ENCODE measurements at places on chromosomes 7 and 10. TPM values are rescaled to one million over a fixed set of nuclear protein-coding genes. Genes with fewer than 3 reads are reported as not detected.

VWA2 gene
- total RNA-seq: not detected

POP7 gene
- 88.2 TPM for total RNA-seq

SRRM3 gene
- total RNA-seq: 12.0 TPM

CROT gene
- total RNA-seq: 5.3 TPM

EPHA1 gene
- total RNA-seq: 0.29 TPM

SPDYE3 gene
- total RNA-seq: not detected

INHBA gene
- total RNA-seq: 0.11 TPM

MALRD1 gene
- total RNA-seq: not detected

AGBL3 gene
- total RNA-seq: 0.55 TPM

BUD31 gene
- 155 TPM for total RNA-seq

VGF gene
- total RNA-seq: 12.8 TPM

SORCS1 gene
- not detected for total RNA-seq

CNTNAP2 gene
- not detected for total RNA-seq

CPXM2 gene
- not detected for total RNA-seq

AKR1C8 gene
- 0.16 TPM for total RNA-seq

PODXL gene
- 35.9 TPM for total RNA-seq

PIP4K2A gene
- total RNA-seq: 24.9 TPM

STAG3 gene
- total RNA-seq: not detected

Data from A549 treated with GW870086 at 1 μM for 4 hours (cell line).